GM19239 (cell line): ENCODE measurements at places on chromosomes 12 and 14.

- DNase-seq = no peak
Measured at GRCh38 chr12:125194163-125194773, 129.0 kb downstream of the AACS start.

- no peak for DNase-seq
Measured at GRCh38 chr14:64806862-64807495, 72.7 kb downstream of the SPTB start.

DNA sequence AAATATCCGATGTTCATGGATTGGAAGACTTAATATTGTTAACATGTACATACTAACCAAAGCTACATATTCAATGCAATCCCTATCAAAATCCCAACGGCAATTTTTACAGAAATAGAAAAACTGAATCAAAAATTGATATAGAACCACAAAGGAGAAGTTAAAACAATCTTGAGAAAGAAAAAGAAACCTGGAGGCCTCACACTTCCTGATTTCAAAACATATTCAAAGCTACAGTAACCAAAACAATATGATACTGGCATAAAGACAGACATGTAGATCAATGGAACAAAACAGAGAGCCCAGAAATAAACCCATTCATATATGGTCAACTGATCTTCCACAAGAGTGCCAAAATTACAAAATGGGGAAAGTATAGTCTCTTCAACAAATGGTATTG lies 5.4 kb upstream of the PELI2 start:
- no peak for DNase-seq

DNA sequence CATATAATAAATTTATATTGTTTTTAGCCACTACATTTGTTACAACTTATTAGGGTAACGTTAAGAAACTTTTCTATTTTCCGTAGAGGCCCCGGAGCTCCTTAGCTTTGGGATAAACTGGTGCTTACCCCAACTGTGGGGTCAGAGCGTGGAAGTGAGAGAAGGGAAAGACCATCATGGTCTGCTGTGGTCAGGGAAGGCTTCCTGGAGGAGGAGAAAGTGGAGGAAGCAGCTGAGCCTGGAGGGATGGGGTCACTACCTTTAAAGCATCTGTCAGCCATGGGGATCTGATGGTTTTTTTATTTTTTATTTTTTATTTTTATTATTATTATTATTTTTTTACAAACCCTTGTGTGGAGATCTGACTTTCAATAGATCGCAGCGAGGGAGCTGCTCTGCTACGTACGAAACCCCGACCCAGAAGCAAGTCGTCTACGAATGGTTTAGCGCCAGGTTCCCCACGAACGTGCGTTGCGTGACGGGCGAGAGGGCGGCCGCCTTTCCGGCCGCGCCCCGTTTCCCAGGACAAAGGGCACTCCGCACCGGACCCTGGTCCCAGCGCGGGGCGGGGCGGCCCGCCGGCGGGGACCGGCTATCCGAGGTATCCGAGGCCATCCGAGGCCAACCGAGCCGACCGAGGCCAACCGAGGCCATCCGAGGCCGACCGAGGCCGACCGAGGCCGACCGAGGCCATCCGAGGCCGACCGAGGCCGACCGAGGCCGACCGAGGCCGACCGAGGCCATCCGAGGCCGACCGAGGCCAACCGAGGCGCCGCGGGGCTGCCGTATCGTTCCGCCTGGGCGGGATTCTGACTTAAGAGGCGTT lies 1101.2 kb upstream of the TMEM132C start:
- peak; percentile 21 for DNase-seq

- no peak for DNase-seq
Measured at GRCh38 chr12:109589691-109590245, 16.2 kb downstream of the MVK start.

GRCh38 chr12:108685469-108686260 lies 45.7 kb downstream of the CORO1C start:
- no peak for DNase-seq

DNA sequence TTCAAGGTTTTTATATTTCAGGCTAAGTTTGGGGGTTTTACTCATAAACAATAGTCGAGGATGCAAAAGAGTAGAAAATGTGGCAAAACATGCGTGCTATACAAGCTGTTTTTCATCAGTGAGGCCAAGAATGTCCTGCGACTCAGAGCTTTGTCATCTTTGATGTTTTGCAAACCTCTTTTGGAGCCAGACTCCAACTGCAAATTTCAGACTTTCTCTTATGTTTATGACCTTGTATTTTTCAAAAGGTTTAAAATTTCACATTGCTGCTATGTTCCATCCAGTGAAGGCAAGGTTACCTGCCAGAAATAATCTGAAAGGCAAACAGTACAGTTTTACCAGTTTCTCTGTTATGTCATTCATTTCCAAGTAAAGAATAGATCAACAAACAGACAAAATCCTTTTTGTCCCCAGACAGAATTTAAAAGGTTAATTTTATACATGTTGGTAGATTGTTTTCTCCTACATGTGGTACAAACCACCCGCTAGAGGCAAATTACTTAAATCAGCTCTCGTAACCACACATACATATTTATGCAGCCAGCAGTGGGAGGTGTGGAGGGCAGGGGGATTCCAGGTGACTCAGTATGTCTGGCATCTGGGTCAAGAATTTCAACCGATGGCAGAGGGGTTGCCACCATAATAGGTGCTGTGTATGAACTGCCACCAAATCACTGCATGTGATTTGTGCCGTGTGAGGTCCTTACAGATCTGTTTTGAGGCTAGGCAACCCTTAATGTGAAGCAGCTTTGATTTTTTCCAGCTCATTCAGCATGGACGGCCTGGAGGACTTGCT lies 119.8 kb upstream of the CPM start:
- no peak for DNase-seq

DNA sequence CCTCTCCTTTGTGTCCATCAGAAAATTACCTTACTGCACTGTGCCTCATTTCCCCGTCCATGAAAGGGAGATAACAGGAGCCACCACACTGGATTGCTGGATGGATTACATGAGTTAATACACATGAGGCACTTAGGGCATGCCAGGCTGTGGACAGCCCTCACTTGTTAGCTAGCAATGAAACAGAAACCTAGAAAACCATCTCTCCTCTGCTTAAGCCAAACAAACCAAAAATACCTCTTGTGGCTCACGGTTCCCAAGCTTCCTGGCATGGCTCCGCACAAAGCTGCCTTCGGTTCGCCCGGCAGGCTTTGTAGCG lies 660 bp upstream of the HCFC2 start:
- DNase-seq = peak; percentile 16

DNA sequence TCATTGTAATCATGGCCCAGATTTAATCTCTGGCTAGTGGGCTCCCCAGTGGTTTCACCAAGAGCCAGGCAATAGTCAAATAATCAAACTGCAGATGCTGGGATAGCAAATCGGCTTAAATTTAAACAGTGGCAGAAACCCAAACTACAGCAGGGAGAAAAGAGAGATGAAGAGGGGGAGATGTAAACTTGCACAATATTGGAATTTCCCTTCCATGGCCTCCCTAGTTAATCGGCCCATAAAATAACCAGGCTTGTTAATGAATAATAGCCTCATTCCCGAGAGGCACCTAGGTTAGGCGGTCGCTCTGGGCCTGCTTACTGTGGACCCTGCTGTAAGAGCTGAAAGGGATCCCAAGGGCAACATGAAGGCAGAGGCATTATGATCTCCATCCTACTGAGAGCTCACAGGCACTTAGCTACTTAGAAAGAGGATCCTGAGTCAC lies 116.2 kb downstream of the NUAK1 start:
- no peak for DNase-seq

GRCh38 chr14:75428230-75429104 lies 645 bp downstream of the JDP2 start:
- DNase-seq = peak; percentile 31

DNA sequence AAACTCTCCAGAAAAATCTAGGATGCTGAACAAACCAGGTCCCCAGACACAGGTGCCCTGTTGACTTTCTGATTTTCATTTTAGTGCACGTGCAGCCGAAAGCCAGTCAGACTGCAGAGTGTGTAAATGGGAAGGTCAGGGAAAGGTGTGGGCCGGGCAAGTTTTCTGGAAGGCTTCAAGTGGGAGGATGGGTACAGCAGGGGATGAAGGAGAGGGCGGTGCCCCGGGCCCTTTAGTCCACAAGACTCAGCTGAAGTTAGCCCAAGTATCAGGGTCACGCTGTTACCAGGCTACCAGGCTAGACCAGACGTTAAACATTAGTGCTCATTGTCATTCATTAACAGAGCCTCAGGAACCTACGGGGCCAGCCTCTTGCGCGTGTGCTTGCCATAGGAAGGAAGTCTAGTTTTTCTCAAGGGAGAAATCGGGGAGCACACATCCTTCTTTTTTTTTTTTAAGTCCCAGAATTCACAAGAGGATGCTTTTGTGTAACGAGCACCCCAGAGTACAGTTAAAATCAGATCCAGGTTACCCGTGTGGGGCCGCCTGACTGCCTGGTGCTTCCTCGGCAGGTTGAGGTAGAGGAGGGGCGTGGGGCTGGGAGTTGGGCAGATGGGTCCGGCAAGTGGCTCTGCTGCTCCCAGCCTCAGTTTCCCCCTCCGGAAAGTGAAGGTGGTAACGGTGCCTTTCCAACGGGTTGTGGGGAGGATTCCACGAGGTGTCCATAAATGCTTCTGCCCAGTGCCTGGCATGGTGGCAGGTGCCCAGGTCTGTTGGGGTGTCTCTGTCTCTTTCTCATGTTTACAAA lies 19.1 kb downstream of the BCL7A start:
- no peak for DNase-seq

- no peak for DNase-seq
Measured at GRCh38 chr12:25089738-25090137, 105.2 kb downstream of the DNAI7 start.

DNA sequence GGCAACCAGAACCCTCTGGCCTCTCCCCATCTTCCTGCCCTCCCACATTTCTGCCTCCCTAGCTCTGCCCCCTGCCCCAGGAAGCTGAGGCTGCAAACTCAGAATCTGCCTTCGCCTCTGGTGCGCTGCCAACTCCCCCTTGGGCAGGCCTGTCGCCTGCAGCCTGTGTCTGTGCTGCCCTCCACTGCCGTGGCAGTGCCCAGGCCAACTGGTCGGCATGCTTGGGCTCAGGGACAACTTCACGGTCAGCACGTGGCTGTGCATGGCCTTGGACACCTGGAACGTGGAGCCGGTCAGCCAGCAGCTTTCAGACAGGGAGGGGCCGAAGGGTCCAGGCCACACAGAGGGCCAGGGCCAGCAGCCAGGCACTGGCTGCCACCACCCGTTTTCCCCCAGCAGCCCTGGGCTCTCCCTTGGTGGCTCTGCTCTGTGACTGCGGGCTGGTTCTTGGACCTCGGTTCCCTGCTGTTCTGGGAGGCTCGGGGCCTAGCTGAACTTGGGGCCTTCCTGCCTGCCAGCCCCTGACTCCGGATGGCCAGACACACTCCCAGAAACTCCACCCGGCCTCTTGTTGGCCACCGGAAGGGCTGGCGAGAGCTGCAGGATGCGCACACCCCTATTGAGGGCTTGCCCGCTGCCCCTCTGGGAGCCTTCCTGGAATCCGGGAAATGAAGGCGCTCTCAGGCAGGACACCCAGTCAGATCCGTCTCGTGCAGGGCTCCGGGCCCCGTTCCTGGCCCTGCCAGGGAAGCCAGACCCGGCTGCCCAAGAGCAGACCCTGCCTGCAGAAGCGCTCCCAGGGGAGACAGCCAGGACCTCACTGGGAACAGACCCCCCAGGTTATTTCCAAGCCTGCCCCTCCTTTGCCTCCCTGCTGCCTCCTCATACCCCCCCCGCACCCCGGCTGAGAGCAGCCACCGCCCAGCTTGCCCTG lies 34.2 kb upstream of the PPP1R13B start:
- no peak for DNase-seq

DNA sequence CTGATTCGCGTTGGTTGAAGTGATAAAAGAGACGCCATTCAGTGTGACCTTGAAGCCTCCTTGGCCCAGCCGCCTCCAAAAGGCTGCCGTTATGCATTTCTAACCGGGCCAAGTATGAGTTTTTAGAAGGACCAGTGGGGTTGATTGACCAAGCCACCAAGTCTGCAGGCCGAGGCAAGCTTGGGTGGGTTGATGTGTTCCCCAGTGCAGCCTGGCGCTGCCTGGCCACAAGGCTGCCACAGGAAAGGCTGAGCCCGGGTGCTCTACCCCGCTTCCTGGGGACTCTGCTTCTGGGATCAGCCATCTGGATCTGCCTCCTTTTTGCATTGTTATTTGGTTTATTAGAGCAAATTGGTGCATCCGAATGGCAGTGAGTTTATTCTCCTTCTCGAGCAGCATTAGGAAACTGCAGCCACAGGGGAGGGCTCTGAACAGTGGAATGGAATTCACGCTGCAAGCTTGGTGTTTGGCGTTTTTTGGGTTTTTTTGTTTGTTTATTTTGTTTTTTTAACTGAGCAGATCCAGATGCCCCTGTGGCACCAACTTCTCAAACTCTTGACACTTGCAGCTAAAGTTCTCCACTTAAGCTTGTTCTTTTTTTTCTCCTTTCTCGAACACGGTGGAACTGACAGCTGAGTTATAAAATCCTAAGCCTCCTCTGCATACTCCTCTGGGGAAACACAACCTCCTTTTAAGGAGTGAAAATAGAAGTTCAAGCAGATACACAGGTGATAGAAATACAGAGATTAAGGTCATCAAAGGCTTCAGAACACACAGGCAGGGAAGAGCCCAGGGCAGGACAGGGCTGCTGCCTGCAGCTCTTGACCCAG lies 145.4 kb upstream of the FKBP4 start:
- DNase-seq = no peak

DNA sequence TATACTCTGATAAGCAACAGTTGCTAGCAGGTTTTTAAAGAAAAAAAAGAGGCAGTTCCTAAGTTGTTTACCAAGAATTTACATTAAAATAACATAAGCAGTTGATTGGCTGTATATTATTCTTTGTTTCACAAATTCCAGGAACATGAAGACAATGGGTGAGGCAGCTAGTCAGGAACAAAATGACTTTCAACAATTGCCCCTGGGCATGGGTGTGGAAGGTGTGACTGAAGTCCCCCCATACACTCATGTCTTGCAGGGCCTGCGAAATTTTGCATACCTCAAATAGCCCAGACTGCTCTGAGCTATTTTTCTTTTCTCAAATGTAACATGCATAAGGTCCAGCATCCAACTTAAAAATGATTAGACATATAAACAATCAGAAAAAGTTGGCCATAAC lies 267.2 kb upstream of the DIO3 start:
- no peak for DNase-seq

DNA sequence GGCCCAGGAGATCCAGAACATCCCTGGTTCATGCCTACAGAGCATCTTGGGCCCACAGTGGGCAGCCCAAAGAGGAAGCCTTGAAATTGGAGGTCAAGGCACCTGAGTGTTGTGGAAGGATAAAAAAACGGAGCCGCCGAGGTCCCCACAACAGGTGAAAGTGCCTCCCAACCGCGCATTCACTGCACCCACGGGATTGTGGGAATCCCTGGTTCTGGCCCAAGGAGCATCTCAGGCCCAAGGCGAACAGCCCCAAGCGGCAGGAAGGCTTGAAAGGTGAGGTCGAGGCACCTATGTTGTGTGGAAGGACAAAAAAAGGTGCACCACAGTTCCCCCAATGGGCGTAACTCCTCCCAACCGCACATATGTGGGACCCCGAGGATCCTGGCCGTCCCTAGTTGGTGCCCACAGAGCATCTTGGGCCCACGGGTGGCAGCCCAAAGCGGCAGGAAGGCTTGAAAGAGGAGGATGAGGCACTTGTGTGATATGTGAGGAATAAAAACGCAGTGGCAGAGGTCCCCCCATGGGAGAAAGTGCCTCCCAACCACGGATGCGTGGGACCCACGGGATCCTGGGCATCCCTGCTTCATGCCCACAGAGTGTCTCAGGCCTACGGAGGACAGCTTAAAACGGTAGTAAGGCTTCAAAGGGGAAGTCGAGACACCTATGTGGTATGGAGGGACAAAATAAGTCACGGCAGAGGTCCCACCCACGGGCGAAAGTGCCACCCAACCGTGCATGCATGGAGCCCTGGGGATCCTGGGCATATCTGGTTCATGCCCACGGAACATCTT lies 583.9 kb downstream of the ALG10 start:
- no peak for DNase-seq
